ENCODE measurements at places on chromosomes 12 and 14. TPM values are rescaled to one million over a fixed set of nuclear protein-coding genes. Genes with fewer than 3 reads are reported as not detected.

SOAT2 gene
- not detected for total RNA-seq

TRIM9 gene
- 0.24 TPM for total RNA-seq

ZNF891 gene
- 1.2 TPM for total RNA-seq

LRR1 gene
- total RNA-seq = 6.2 TPM

OR4K15 gene
- not detected for total RNA-seq

PRH2 gene
- not detected for total RNA-seq

CCDC88C gene
- total RNA-seq = 5.0 TPM

ADSS1 gene
- 86.2 TPM for total RNA-seq

MAP1LC3B2 gene
- total RNA-seq = 1.3 TPM

GLI1 gene
- total RNA-seq = 1.2 TPM

NDRG2 gene
- 212 TPM for total RNA-seq

GLIPR1L1 gene
- total RNA-seq = not detected

GRIP1 gene
- 21.0 TPM for total RNA-seq

BCL2L2 gene
- total RNA-seq = 46.7 TPM

- no peak for DNase-seq
These were observed 28.7 kb downstream of the LMNTD1 start for GRCh38 chr12:25524366-25524765.

GRCh38 chr14:37985826-37986470 lies 221.8 kb upstream of the SSTR1 start:
- peak; percentile 33 for DNase-seq

DNA sequence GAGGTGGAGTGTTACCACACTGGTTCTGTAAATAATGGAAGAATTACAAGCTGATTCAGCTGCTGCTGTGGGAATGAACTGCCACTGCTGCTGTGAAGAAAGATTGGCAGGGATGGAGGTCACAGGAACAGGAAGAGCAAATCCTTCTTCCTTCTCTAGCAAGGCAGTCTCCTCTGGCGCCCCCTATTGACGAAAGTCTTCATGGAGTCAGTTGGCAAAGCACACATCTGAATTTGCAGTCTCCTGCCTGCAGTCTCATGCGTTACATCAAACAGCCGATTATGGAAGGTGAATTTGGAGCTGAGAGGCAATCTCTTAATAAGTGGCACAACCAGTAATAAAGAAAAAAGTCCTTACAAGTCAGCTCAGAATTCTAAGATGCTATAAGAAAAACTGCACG lies 106.0 kb upstream of the TMTC1 start:
- DNase-seq = peak; percentile 63

- peak; percentile 93 for DNase-seq
These were observed 74.3 kb downstream of the RFLNA start for GRCh38 chr12:124369055-124369826.

- no peak for DNase-seq
These were observed 5.9 kb downstream of the GPR84 start for GRCh38 chr12:54358191-54358944.

DNA sequence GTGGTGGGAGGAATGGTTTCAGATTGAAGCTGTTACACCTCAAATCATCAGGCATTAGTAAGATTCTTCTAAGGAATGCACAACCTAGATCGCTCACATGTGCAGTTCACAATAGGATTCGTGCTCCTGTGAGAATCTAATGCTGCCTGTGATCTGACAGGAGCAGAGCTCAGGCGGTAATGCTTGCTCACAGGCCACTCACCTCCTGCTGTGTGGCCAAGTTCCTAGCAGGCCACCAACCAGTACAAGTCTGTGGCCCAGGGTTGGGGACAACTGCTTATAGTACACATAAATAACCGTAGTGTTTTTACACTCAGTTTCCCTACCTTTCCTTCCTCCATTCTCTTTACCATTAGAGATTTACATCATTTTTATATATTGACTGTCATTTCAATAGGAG lies 121.4 kb downstream of the SLCO1B3 start:
- DNase-seq = no peak

DNA sequence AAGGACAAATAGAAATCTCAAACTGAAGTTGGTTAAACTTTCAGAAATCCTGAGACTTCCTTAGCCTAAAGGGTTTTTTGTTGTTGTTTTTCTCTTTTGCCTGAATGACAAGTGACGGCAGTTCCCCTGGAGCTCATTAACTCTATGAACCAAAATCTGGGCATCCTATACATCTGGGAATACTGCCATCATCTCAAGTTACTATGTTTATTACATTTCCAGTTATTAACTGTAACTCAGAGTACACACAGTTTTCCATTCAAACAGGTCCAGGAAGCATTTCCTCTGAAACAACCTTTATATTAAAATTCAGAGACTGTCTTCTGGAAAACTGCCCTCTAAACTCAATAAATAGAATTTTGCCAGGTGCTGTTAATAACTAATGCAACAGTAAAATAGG lies 55.6 kb upstream of the CDKL1 start:
- DNase-seq = no peak

DNA sequence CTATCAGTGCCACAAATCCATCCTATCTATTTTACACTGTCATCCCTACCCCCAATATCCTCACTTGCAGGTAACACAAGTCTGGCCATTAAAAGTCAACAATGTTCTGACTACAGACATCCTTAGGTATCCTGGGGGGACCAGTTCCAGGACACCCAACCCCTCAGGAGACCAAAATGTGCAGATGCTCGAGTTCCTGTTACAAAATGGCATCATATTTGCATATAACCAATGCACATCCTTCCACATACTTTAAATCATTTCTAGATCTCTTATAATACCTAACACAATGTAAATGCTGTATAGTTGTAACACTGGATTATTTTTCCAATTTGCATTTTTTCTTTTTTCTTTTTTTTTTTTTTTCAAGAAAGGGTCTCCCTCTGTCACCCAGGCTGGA lies 6.9 kb downstream of the SYCP3 start:
- no peak for DNase-seq

- DNase-seq = no peak
These were observed 32.9 kb downstream of the MEG3 start for GRCh38 chr14:100858838-100859220.

GRCh38 chr12:108879615-108880254 lies at the start of gene DAO:
TSS of gene DAO (plus strand) at chr12:108880092. CDS start at chr12:108885007, 4,915 bp downstream.
- DNase-seq = no peak

DNA sequence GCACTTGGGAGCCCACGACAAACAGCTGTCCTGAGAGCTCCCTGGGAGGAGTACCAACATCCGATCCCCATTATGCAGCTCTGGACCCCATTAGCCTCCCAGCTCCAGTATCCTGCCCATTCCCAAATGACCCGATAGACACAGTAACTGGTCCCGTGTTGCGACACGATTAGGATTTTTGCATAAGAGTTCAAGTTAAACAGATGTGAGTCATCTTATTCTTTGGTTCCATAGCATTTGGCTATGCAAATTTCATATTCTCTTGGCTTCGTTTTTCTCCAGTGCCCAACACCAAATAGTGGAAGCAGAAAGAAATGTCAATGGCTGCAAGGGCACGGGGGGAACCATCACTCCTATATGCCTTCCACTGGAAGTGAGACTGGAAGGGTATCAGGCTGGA lies 43.0 kb upstream of the LRRC10 start:
- DNase-seq = no peak

GRCh38 chr14:50350975-50351374 lies 38.9 kb downstream of the DMAC2L start:
- no peak for DNase-seq

- DNase-seq = no peak
These were observed 25.0 kb downstream of the IFT81 start for GRCh38 chr12:110149086-110149660.

GRCh38 chr14:39593377-39593776 lies 161.1 kb upstream of the FBXO33 start:
- DNase-seq = no peak

DNA sequence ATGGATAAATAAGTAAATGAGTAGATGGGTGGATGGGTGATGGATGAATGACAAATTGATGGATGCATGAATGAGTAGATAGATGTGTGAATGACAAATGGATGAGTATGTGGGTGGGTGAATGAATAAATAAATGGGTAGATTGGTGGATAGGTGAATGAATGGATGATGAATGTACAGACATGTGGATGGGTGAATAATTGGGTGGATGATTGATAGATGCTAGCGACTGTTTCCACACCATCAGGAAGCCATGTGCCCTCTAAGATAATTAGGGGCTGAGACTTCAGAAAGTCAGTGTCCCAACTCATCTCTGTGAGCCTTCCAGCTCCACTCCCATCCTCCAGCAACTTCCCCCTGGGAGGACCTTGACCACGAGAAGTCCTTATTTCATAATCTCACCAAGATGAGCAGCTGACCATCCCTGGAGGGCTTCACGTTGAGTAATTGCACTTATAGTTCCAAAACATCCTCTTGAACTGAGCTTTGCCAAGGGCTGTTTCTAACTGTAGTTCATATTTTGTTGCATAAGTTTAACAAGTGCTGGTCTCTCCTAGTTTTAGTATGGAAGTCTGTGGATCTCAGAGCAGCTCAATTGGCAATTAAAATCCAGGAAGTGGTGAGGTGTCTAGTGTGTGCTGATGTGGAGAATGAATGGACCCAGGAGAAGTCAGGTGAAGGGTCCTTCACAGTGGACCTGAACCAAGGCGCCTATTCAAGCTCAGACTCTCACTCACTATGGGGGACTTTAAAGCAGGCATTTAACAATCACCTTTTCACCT lies 295.7 kb downstream of the ADGRD1 start:
- no peak for DNase-seq

GRCh38 chr12:85182699-85183098 lies 97.3 kb upstream of the ALX1 start:
- DNase-seq = no peak

DNA sequence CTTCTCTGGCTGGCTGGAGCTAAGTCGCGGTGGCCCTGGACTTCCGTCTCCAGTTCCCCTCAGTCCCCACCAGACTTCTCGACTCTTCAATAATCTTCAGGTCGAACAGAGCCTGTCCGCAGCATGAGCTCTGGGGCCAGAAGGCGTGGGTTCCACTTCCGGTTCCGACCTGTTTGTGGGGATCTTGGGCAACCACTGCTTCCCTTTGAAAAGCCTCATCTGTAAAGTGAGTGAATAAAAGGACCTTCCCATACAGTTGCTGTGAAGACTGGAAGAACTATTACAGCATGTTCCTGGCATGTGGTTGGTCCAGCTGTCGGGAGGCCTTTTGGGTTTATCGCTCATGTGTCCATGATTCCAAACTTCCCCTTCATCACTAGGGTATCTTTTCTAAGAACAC lies 19.4 kb downstream of the ADGRD1 start:
- no peak for DNase-seq

GRCh38 chr12:131436922-131437705 lies 273.8 kb upstream of the SFSWAP start:
- DNase-seq = no peak

GRCh38 chr14:104882325-104882973 lies 17.4 kb downstream of the CEP170B start:
- peak; percentile 33 for DNase-seq

DNA sequence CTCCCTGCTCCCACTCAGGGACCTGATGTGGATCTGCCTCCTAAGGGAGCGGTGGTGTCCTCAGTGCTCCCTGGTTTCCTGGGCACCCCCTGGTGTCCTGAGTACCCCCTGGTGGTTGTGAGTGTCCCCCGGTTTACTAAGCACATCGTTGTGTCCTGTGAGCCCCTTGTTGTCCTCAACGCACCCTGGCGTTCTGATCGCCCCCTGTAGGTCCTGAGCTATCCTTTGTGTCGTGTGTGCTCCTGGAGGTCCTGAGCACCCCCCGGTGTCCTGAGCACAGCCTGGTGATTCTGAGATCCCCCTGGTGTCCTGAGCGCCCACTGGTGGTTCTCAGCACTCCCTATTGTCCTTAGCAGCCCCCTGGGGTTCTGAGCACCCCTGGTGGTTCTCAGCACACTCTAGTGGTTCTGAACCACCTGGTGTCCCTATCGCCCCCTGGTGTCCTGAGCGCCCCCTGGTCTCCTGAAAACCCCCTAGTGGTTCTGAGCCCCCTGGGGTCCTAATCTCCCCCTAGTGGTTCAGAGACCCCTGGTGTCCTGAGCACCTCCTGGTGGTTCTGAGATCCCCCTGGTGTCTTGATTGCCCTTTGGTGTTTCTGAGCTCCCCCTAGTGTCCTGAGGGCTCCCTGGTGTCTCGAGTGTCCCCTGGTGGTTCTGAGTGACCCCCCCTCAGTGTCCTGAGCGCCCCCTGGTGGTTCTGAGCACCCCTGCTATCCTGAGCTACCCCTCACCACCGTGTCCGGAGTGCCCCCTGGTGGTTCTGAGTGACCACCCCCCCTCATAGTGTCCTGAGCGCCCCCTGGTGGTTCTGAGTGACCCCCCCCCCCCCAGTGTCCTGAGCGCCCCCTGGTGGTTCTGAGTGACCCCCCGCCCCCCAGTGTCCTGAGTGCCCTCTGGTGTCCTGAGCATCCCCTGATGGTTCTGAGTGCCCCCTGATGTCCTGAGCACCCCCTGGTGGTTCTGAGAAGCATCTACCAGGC lies 615.1 kb downstream of the TMEM121 start:
- DNase-seq = no peak

All from left cardiac atrium (tissue), 4 donors.